ENCODE measurements at places on chromosomes 7 and 10.

DNA sequence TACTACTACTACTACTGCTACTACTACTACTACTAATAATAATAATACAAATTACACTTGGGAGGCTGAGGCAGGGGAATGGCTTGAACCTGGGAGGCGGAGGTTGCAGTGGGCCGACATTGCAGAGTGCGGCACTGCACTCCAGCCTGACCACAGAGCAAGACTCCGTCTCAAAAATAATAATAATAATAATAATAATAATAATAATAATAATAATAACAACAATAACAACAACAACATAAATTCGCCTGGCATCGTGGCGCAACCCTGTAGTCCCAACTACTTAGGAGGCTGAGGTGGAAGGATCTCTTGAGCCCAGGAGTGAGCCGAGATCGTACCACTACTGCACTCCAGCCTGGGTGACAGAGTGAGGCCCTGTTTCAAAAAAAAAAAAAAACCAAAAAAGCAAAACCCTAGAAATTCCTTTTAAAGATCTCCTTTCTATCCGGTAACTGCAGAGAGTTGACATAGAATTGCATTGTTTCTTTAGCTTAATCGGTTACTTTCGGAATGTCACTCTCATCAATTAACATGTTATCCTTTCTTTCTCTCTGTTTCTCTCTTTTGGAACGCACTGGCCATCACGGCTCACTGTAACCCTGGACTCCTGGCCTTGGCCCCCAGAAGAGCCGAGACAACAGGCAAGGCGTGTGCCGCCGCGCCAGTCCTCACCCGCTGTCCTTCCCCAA, 972 bp downstream of the PHYH start:
- no peak for DNase-seq

DNA sequence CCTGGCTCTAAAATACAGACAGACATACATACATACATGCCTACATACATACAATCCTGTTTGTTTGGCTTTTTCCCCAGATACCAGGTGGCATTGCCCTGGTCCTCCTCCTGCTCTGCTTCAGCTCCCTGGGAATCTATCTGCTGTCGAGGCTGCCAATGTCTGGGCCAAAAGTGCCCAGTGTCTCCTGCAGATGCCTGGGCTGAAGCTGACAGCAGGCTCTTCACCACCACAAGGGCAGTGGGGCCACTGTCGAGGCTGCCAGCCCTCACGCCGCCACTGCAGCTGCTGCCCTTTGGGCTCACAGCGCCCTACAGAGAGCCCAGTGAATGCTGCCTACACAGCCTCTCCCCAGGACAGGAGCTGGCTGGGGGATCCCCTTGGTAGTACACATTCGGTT, 18.0 kb upstream of the STN1 start:
- no peak for DNase-seq

DNA sequence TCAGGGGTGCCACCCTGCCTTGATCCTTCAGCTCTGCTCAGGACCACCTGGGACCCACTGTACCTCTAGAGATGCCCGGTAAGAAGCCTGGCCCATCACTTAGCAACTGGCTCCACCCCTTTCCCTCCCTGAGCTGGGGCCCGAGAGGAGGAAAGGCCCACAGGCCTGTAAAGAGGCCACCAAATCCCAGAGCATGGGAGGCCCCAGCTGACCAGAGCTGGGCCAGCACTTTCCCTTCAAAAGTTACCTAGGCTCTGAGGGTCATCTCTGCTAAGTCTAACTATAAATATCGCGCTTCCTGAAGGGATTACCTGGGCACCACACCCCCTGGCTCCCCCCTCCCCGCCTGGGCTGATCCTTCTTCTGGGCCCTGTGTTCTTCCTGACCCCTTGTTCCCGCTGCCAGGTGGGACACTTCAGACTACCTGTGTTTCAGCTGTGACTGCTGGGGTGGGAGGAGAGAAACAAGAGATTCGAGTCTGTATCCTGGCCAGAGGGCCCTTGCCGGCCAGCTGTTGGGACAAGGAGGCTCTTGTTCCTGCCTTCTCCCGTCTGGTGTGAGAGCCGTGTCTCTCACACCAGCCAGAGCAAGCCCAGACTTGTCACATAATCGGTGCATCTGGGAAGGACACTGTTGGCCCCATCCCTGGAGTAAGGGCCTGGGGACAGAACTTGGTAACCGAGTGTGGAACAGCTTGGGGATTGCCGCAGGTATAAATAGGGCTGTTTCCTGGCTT, 22.8 kb upstream of the ANKRD2 start:
- DNase-seq = no peak

GRCh38 chr10:12561720-12562119, 212.4 kb downstream of the CAMK1D start:
- DNase-seq = no peak

- peak; percentile 39 for DNase-seq
Measured at GRCh38 chr7:127107601-127108007, 145.1 kb downstream of the GRM8 start.

- no peak for DNase-seq
Measured at GRCh38 chr10:99172128-99172738, 63.4 kb downstream of the HPSE2 start.

DNA sequence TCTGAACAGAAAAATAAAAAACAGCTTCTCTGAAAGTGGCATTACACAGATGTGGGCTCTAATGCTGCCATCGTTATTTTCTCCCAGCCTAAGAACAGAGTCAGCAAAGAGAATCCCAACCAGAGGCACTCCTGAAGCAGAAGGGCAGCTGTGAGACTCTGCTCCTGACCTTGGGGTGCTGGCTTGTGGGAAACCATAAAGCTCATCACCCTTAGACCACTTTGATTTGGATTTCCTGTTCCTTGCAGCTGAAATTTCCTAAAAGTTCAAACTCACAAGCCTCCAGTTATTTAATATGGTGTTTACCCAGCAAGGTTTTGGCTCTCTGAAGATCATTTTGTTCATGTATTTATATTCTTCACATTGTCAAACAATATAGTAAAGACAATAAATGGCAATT, 814.8 kb downstream of the TNS3 start:
- no peak for DNase-seq

DNA sequence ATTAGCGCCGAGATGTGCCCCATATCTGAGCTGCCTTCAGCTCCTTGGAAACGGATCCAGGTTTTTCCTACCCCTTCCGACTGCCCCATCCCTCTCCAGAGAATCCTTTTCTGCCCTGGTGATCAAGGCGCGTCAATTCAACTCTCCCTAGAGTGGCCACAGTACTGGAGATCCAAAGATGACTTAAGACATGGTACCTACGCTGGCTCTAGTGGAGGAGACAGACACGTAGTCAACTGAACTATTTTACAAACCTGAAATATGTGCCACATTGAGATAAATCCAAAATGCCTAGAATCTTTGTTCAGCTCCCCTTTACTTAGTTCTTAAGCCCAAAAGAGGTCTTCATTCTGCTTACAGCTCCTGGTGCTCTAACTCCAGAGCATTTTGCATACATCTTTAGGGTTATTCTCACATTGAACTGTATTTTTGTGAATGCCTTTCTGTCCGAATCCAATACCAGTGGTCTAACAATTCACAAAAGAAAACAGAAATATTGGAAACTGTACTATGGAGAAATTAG, 444 bp upstream of the TNPO3 start:
- DNase-seq = no peak

DNA sequence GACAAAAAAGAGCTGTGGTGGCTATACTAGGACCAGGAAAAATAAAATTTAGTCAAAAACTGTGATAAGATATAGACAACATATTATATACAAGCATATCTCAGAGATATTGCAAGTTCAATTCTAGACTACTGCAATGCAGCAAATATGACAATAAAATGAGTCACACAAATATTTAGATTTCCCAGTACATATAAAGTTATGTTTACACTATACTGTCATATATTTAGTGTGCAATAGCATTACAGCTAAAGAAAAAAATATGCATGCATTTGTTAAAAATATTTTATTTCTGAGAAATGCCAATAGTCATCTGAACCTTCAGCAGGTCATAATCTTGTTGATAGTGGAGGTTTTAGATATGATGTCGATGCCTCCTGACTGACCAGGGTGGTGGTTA, 72.1 kb downstream of the AKR1C4 start:
- no peak for DNase-seq

- DNase-seq = no peak
Measured at GRCh38 chr10:17882557-17882956, 69.2 kb upstream of the SLC39A12 start.

GRCh38 chr10:35006836-35007235, 83.3 kb downstream of the CUL2 start:
- no peak for DNase-seq

DNA sequence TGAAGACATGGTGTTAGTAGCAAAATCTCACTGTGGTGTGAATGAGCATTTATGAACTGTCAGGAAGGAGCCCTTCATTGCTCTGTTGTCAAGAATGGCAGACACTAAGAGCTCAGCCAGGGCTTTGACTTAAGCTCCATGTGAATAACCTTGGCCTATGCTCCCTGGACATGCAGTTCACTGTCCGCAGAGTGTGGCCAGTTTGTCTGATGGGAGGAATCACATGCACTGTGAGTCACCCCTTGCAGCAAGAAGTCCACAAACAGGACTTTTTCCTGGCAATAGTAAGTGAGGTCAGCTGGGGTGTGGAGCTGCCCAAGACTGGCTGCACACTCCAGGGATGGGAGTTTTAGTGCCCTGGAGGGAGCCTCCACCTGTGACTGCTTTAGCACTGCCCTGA, 49.5 kb downstream of the ZNF37A start:
- no peak for DNase-seq

- DNase-seq = no peak
Measured at GRCh38 chr10:79440281-79440680, 5.1 kb downstream of the ZCCHC24 start.

DNA sequence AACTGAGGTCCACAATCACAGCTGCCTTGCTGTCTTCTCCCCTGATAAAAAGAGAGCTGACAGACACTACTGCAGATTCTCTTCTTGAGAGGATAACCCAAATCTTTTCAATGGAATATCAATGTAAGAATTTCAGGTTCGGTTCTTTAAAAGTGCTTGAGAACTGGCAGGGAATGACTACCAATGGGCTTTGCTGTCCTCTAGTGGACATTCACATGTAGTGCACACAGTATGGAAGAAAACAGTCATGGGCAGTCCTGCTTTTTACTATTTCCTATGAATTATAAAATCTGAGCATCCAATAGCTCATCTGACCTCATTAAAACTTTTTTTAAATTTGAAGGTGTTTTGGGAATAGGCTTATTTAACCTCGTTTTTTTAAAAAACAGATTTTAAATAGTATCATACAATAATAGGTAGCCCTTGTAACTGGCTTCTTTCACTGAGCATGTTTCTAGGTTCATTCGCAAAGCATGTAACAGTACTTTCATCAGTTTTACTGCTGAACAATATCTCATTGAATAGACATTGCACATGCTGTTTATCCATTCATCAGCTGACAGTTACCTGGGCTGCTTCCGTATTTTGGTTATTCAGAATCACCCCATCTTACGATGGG, 18.3 kb downstream of the FZD9 start:
- DNase-seq = no peak

GRCh38 chr7:156639426-156640256, 933 bp upstream of the RNF32 start:
- no peak for DNase-seq

DNA sequence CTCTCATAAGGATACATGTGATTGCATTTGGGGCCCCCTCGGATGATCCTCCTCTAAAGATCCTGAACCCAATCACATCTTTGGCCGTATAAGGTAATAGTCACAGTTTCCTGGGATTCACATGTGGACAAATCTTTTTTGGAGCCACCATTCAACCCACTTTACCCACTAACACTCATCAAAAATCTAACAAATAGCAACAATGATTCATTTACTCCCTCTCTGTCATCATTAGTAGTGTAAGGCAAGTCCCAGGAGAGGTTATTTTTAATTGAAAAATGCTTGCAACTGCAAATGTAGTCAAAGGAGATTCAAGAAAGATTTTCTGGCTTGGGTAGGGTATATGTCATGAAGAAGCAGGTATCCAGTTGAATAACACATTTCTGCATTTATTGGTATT, 9.9 kb upstream of the SMKR1 start:
- no peak for DNase-seq

- DNase-seq = peak; percentile 15
Measured at GRCh38 chr10:43127442-43127841, 10.8 kb upstream of the CSGALNACT2 start.

GRCh38 chr10:1881636-1882035, 144.3 kb upstream of the ADARB2 start:
- DNase-seq = no peak

- no peak for DNase-seq
Measured at GRCh38 chr7:157694376-157694665, 357.5 kb downstream of the DNAJB6 start.

GRCh38 chr7:11237742-11238141, 264.1 kb downstream of the PHF14 start:
- DNase-seq = no peak

GRCh38 chr10:77636282-77636966, 1.2 kb downstream of the KCNMA1 start:
- no peak for DNase-seq

- DNase-seq = no peak
Measured at GRCh38 chr10:60384708-60385398, 4.8 kb downstream of the ANK3 start.

- DNase-seq = no peak
Measured at GRCh38 chr7:99196536-99197258, 11.2 kb downstream of the KPNA7 start.

DNA sequence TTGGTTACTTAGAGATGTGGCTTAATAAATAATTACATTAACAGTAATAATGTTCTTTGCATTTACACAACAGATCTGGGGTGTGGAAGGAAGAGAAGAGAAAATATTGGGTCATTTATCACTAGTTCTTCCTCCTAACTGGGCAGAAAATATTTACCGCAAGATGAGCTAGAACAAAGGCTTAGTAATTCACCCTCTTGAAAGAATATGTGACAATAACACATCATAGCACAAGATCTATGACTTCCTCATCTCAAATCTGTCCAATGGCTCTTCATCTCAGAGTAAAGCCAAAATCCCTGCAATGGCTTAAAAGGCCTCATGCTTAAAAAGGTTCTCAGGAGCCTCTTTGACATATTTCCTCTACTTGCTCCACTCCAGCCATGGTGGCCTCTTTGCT, 178.6 kb downstream of the ZNF438 start:
- no peak for DNase-seq

- no peak for DNase-seq
Measured at GRCh38 chr10:31262672-31263071, 56.3 kb upstream of the ZEB1 start.

DNA sequence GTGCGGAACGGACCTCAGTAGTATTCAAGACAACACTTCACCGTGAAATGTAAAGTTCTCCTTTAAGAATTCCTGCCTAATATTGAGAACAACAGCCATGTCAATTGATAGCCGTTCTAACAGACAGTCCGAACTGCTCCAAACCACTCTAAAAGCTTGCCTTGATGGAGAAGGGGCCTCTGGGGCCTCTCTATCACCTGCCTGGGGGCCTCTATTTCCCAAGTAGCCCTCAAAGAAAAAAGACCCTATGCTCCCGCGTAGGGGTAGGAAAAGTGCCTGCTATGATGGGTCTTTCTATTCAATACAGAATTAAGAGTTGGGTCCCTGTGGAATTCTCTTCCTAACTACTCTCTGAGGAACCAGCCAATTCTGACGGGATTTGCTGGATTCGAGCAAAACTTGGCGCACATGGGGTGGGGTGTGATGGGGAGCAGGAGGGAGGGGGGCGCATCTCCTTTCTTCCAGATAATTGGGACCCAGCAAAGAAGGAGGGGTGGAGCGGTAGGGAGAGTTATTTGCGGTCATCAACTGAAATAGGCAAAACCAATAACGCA, 8.3 kb upstream of the DLX6 start:
- no peak for DNase-seq
